ENCODE measurements at places on chromosomes 12 and 14. TPM values are rescaled to one million over a fixed set of nuclear protein-coding genes. Genes with fewer than 3 reads are reported as not detected.

CMKLR1 gene
- 0.09 TPM for total RNA-seq

FAM181A gene
- total RNA-seq: not detected

INHBC gene
- not detected for total RNA-seq

SIRT4 gene
- total RNA-seq: 2.5 TPM

TRHDE gene
- not detected for total RNA-seq

MMP17 gene
- total RNA-seq: 10.5 TPM

TCL1B gene
- not detected for total RNA-seq

AICDA gene
- not detected for total RNA-seq

LRFN5 gene
- total RNA-seq: not detected

REC8 gene
- total RNA-seq: 0.87 TPM

EPYC gene
- total RNA-seq: not detected

APOF gene
- total RNA-seq: not detected

TAS2R20 gene
- 2.4 TPM for total RNA-seq

OR6C2 gene
- not detected for total RNA-seq

SLC39A5 gene
- total RNA-seq: not detected

SERPINA12 gene
- total RNA-seq: not detected

NOS1 gene
- not detected for total RNA-seq

TCL1A gene
- not detected for total RNA-seq

AMDHD1 gene
- total RNA-seq: not detected

IL31 gene
- not detected for total RNA-seq

KRT6B gene
- not detected for total RNA-seq

CEBPE gene
- total RNA-seq: not detected

SLC35F4 gene
- not detected for total RNA-seq

NEDD8 gene
- total RNA-seq: 186 TPM

PAWR gene
- 93.8 TPM for total RNA-seq

DCAF4 gene
- 3.8 TPM for total RNA-seq

RAB15 gene
- total RNA-seq: 4.8 TPM

RPL10L gene
- total RNA-seq: not detected

EIF2S3B gene
- 0.54 TPM for total RNA-seq

All from dermis lymphatic vessel endothelial cell (primary cell).